ENCODE measurements at places on chromosomes 2 and 18.
A peak's percentile ranks its signal among the peaks of the same experiment; 100 is the strongest.

DNA sequence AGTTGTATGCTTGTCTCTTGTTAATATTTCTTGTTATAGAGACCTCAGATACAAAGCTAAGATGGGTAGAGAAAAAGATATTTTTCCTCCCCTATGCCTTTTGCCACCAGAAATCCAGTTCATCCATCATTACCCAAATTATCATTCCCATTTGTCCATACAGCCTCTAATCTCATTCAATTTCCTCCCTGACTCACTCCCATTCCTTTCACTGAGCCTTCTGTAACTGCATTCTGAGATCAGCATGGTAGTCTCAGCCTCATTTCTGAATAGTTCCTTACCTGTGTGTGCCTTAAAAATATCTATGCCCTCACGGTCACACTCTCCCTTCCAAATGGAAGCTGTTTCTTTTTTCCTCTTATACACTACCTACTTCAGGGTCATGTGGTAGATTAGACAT, 15.7 kb upstream of the PIK3C3 start:
- no peak for DNase-seq

GRCh38 chr18:66428795-66429194, 175.1 kb downstream of the CDH19 start:
- no peak for DNase-seq

DNA sequence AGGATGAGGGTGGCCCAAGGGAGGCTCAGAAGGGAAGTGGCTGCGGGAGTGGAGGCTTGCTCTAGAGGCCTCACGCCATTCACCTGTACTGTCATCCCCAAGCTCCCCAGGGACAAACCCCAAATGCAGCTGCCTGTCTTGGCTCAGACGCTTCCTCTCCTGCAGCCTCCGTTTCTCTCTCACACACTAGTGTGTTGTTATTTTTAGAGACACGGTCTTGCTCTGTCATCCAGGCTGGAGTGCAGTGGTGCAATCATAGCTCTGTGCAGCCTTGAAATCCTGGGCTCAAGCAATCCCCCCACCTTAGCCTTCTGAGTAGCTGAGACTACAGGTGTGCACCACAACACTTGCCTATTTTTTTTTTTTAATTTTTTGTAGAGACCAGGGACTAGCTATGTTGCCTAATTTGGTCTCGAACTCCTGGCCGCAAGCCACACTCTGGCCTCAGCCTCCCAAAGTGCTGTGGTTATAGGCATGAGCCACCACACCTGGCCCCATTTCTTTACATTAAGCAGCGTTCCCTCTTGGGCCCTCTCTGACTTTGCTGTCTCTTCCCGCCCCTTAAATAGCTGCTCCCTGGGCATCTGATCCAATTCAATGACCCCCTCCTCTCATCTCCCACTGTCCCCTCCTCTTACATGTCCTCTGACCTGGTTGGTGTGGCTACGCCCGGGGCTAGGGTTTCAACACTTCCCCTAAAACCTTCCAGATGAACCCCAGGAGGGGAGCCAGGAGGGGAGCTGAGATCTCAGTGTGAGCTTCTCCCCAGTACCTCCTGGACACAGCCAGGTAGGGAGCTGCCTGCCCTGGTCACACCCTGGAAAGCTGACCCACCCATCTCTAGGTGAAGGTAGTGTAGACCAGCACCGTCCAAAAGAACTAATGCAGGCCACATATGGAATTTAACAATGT, 24.0 kb upstream of the LOXHD1 start:
- no peak for DNase-seq

- no peak for DNase-seq
These were observed 764.7 kb downstream of the SATB2 start for GRCh38 chr2:198692907-198693510.

GRCh38 chr18:51323961-51324360, 126.5 kb upstream of the MEX3C start:
- no peak for DNase-seq

- DNase-seq, result no peak
These were observed 56.7 kb upstream of the EML6 start for GRCh38 chr2:54666634-54667265.

GRCh38 chr2:68386365-68386764, 21.3 kb downstream of the PLEK start:
- no peak for DNase-seq

- no peak for DNase-seq
These were observed 32.0 kb upstream of the MAP2 start for GRCh38 chr2:209391776-209392401.

GRCh38 chr18:2508155-2508554, 63.1 kb downstream of the METTL4 start:
- DNase-seq, result no peak

DNA sequence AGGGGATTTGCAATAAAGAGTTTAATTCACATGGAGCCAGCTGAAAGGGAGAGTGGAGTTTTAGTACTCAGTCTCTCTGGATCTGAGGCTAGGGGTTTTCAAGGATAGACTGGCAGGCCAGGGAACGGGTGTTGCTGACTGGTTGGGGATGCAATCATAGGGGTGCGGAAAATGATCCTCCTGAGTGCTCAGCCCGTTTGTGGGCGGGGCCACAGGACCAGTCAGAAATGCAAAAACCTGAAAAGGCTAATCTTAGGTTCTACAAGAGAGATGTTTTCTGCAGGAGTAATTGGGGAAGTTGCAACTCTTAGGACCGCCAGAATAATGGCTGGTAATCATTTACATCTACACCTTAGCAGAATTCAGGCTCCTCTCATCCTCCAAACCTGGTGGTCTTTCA, 2.5 kb downstream of the NFU1 start:
- no peak for DNase-seq

DNA sequence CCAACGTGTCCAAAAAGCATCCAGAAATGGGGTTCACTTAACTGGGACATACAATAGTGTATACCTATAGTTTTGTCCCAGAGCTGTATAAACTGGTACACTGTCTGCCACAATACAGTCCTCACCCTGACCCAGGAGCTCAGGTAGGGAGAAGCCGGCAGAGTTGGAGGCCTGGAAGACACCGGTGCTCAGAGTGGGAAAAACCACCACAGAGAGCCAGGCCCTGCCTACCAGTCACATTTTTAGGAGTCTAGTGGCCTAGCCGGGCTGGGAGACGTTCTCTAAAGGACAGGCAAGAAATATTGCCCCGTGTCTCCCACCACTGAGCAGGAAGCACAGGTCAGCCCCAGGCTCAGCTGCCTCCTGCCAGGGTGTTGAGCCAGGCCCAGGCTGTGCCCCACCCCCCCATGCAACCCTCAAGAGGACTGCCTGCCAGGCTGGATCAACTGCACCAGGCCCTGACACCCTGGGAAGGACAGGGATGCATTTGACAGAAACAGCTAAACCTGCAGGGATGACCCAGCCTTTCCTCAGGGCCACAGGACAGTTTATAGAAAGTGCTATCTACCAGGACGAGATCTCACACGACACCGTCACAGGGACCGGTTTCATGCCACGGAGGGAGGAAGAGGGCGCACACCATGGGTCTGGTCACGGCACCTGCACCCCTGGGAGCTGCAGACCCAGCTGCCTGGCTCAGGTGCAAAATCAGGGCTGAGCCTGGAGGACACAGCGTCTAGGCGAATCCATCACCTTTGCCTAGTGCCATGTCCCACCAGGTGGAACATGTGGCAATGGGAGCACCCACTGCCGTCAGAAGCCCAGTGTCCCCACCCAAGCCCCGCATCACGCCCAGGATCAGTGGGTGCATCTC, 89.9 kb downstream of the TMEM18 start:
- no peak for DNase-seq

- DNase-seq, result no peak
These were observed 35.7 kb downstream of the C18orf63 start for GRCh38 chr18:74351354-74351753.

DNA sequence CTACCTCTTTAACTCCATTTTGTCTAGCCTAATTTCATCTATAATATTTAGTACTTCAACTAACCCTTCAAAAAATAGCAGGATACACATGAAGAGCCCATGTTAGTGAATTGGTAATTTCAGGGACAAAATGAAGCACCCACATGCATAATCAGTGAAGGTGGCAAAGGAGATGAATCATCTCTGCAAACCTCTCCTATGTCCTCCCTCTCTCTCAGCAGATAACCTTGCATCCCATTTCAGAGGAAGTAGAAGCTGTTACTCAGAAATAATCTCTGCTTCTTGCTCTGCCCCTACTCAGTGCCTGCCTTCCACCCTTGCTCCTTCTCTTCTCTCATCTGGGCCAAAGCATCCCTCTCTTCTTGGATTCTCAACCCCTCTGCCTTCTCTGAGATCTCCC, 60.2 kb upstream of the CAVIN2 start:
- no peak for DNase-seq

DNA sequence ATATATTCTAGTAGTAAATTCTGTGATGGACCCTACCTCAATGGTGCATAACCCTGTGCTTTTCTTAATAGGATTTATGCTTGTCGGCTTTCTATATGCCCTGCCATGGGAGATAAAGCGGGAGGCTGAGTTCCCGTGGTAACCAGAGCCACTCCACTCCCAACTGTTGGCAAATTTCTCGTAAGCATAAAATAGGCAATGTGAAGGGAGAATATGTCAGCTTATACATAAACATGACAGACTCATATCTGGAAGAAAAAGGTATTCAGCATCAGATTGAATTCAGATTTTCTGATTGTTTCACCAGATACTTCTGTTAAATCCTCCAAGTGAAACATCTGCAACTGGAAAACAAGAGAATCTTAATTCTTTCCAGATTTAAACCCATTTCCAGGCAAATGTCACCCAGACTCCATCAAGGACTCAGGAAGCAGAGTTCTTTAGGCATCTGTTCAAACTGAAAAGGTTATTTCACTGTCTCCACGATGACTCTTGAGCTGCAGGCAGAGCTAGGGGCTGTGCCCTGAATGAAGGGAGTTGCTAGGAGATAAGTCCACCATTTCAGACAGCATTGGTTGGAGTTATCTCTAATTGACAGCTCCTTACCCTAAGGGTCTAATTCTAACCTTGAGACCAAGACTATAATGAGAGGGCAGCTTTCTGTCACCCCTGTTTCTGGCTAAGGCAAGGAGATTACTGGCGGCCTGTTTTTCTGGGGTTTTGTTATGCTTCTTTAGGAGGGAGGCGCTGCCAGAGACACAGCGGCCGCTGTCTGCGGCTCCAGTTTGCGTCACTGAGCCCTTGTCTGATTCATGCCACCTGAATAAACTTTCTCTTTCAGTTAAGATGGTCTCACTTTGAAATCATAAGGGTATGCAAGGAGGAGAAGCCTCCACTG, 381.3 kb downstream of the SOX11 start:
- DNase-seq, result no peak

GRCh38 chr2:176285321-176285720, 16.1 kb downstream of the MTX2 start:
- no peak for DNase-seq

DNA sequence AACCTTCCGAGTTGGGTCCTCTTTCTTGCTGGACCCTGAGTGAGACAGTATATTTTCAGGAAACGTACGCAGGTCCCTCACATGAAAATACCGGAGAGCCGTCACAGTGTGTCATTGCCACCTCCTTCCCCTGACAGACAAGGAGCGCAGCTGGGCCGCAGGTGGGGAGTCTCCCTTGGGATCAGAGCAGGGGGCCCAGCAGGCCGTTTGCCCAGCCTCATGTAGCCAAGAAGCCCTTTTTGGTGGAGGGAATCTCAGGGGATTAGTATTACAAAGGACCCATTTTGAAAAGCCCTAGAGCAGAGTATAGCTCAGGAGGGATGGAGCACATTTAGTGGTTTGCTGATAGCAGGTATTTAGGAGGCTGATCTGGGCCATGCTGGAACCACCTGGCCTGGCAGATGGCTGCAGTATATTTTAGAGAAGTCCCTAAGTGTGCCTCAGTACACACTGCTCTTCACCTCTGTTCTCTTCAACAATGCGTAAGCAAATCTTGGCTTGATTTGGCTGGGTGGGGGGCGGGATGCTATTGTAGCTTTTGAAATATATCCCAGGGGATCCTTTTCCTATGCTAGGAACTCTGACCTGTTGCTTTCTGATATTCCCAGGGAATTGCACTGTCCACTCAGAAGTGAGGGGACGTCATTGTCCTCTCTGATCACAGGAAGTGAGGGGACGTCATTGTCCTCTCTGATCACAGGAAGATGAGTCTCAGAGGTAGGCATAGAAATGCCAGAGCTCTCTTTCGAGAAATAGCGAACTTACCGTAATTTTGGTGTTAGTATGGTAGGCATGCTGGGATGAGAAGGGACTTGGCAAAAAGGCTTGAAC, 171.9 kb downstream of the HRH4 start:
- DNase-seq, result no peak

DNA sequence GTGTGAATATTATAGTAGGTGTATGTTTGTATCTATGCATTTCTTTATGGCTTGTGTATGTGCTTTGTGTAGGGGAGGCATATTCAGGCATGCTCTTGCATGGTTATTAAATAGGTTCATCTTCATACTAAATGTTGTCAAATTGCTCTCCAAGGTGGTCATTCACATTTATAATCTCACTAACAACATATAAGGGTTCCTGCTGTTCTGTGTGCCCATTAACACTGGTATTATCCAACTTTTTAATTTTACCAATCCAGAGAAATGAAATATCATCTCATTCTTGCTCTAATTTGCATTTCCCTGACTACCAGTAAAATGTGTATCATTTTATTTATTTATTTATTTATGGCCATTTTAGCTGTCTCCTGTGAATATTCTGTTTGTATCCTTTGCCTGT, 29.0 kb upstream of the RPL37A start:
- DNase-seq, result no peak

DNA sequence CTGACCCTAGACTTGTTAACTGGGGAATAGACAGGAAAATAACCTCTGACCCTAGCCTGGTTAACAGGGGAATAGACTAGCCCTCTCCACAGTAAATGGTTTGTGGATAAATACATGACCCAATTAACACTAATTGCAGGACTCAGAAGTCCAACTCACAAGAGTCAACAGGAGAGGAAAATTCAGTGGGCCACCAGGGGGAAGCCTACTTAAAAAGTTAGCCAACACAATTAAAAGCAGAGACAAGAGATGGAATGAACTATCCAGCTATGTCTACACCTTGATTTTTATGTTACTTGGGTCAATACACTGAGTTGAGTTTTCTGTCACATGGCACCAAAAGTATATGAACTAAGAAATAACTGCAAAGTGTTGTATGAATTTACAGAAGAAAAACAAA, 158.8 kb upstream of the SLC39A10 start:
- DNase-seq, result peak; percentile 36

GRCh38 chr2:137096693-137097092, 331.3 kb downstream of the THSD7B start:
- no peak for DNase-seq

- DNase-seq, result no peak
These were observed 422.9 kb downstream of the ARHGAP15 start for GRCh38 chr2:143551971-143552650.

GRCh38 chr2:15494877-15495276, 66.3 kb downstream of the NBAS start:
- no peak for DNase-seq

GRCh38 chr2:120825370-120826259, 89.9 kb downstream of the GLI2 start:
- DNase-seq, result no peak

GRCh38 chr2:236592821-236593220, 23.2 kb downstream of the ACKR3 start:
- no peak for DNase-seq

DNA sequence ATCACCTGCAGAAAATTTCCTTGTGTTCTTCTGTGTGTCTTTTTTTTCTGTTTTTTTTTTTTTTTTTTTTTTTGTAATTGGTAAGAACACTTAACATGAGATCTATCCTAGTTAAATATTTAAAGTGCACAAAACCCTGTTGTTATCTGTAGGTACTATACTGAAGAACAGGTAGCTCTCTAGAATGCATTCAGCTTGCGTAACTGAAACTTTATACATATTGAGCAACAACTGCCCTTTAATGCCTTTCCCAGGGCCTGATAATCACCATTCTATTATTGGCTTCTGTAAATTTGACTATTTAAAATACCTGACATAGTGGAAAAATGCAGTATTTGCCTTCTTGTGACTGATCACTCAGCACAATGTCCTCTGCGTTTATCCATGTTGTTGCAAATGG, 701.8 kb downstream of the SUCLG1 start:
- no peak for DNase-seq
